CD4-positive, alpha-beta T cell treated with Interleukin-21 for 1 hour (primary cell): ENCODE measurements at places on chromosomes 5 and 9.
A peak's percentile ranks its signal among the peaks of the same experiment; 100 is the strongest.

DNA sequence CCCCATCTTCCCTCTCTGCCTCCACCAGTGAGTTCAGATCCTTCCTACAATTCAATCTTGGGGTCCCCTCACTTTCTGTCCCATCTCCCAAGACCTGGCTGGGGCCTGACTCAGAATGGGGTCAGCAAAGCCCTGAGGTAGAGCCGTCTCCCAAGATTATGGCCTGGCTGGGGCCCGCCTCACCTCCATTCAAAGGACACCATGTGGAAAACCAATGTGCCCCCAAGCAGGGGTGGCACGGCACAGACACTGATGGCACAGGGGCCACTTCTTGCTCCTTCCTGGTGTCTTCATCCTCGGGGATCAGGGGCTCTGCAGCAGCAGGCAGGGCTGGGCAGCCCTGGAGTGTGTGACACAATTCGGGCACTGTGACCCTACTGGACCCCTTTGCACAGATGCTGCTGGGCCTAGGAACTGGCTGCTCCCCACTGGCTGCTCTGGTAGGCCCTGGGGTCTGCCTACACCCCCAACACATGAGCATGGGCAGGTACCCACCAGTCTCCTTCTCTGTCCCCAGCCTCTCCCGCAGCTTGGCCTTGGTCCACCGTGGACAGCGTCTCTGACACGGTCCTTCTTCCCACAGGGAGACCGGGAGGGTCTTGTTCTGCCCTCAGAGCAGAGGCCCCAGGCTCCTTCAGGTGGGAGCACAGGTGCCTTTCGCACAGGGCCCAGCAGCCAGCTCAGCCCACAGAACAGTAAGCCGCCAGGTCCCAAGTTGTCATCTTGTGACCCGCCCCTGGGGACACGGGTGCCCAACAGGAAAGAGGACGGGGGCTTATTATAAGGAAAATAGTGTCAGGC lies 89.5 kb downstream of the ADAMTS2 start:
- no peak for DNase-seq

DNA sequence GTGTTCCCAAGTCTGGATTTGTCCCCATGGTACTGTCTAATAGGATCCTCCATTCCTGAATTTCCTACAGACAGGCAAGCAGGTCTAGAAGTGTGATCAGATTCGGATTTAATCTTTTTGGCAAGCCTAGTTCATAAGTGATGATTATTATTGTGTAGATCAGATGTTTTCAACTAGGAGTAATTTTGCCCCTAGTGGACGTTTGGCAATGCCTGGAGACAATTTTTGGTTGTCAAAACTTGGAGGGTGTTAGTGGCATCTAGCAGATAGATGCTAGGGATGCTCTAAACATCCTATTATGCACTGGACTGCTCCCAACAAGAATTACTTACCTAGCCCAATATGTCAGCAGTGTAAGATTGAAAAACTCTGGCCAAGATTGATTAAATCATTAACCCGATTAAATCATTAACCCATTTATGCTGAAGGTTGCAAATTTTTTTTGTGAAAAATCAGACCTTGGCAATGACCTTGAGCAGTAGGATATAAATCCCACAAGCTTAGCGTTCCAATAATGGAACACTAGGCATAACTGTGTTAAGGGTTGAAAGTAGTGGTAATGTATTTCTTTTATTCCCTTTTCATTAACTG lies 28.2 kb downstream of the TCERG1 start:
- no peak for DNase-seq

DNA sequence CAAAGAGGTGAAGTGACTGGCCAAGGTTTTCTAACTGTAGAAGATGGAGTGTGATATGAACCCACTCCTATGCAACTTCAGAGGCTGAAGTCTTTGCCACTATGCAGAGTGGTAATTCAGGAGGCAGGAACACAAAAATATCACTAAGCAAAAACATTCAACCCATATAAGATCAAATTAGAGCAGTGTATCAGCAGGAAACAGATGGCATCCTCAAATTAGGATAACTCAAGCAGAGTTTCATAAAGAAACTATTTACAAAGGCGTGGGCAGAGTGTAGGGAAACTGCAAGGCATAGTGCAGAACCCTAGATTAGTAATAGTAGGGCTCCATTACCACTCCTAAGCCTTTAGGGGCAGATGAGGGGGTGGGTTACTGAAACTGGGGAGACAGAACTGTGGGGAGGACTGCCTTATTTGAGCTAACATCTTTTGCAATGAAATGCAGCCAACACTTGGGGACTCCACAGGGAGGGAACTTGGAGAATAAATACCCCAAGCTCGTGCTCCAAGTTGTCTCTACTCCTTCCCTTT lies 72.2 kb downstream of the PTTG1 start:
- DNase-seq, result no peak

DNA sequence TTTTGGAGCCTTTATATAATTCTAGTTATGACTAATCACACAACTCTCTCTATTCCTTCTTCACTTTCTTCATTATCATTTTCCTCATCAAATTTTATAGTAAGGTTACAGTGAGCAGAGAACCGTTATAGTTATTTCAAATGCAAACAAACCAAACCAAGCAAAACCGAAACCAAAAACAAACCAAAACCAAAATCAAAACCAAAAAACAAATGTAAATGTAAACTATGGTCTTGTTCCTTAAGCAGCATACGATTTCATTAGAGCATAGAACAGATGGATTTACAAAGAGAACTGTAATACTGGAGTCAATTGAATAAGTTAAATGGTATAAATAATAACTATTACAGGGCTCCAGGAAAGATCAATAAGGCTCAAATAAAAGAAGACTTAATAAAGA lies 447.1 kb downstream of the LRRC70 start:
- no peak for DNase-seq

GRCh38 chr9:134648701-134649530 lies 7.3 kb downstream of the COL5A1 start:
- peak; percentile 5 for DNase-seq

GRCh38 chr5:123719004-123719403 lies 207.0 kb downstream of the CSNK1G3 start:
- no peak for DNase-seq

DNA sequence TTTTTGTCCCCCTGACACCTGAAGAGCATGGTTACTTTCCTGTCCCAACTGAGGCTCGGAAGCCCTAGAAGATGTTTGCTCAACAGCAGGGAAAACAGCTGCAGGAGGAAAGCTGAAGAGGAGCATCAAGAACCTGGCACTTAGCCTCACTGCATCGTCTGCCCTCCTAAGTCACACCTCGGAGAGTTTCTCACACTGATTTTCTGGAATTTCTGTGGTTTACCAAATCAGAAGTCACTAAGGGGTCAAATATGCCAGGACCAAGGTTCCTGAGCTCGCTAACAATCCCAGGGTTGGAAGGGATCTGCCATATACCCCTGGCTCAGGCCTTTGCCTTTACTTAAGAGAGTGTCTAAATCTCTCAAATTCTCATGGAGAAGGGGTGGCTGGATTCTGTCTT lies 5.3 kb downstream of the IL12B start:
- no peak for DNase-seq

GRCh38 chr5:169044962-169045361 lies 256.0 kb downstream of the SLIT3 start:
- DNase-seq, result no peak

- no peak for DNase-seq
Observed at GRCh38 chr9:21729648-21730047, 72.8 kb upstream of the MTAP start.

- DNase-seq, result no peak
Observed at GRCh38 chr9:103867886-103868285, 226.2 kb upstream of the SMC2 start.

DNA sequence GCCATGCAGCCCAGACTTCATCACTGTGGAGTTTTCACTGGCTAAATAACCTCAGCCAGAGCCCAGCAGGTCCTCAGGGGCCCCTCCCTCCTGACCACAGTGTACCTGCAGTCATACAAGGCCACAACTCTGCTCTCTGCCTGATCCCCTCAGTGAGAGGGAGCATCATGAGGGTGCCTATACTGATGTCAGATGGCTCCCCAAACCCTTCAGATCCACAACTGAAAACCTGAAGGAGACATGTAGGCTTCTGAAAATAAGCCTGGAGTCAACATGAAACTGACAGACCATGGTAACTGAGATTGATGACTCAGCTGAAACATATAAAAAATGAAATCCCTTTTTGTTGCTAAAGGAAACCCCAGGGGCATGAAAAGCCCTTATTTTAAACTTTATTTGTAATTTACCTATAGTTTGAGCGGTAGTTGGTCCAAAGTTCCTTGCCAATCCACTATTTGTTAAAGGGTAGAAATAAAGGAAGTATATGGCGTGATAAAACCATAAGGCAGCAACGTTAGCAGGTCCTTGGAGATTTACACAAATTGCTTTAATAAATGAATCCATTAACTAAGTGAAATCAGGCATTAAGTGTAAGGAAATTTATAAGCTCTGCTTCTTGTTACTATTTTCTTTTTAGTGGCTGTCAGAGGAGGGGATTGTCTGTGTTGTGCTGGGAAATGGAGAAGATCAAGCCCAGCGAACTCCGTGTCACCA lies 68.3 kb downstream of the FGF1 start:
- no peak for DNase-seq

GRCh38 chr9:121220996-121221663 lies 19.5 kb upstream of the RAB14 start:
- DNase-seq, result no peak

- DNase-seq, result no peak
Observed at GRCh38 chr9:131012396-131012917, 3.5 kb downstream of the LAMC3 start.

- DNase-seq, result no peak
Observed at GRCh38 chr5:78738693-78739300, 90.2 kb upstream of the LHFPL2 start.

GRCh38 chr5:54671111-54671531 lies 153.6 kb downstream of the SNX18 start:
- peak; percentile 3 for DNase-seq

- DNase-seq, result no peak
Observed at GRCh38 chr9:128687453-128687852, 1.6 kb upstream of the SET start.

DNA sequence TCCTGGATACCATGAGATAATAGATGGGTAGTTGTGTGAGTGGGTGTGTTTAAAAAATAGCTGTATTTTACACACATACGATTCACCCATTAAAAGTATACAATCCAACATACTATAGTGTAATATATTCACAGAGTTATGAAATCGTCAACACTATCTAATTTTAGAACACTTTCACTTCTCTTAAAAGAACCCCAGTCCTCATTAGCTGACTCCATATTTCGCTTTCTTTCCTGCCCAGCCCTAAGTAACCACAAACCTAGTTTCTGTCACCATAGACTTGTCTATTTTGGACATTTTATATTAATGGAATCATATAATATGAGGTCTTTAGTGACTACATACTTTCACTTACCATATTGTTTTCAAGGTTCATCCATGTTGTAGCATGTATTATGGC lies 63.8 kb upstream of the S1PR3 start:
- DNase-seq, result no peak

- no peak for DNase-seq
Observed at GRCh38 chr9:18188971-18189370, 285.0 kb upstream of the ADAMTSL1 start.

DNA sequence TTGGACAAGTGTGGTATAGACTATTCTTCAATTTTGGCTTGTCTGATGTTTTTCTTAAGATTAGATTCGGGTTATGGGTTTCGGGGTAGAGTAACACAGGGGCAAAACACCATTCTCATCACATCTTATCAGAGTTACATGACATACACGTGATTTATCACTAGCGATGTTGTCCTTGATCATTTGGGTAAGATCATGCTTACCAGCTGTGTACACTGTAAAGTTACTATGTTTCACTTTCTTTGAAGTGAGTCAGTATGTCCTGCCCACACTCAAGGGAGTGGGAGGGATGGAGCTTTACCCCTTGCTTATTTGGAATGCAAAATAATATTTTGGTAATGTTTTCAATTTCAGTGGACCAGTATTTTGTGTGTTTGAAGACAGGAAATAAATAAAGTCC lies 101.8 kb upstream of the TAF11L2 start:
- DNase-seq, result no peak

GRCh38 chr9:113479174-113479621 lies 15.7 kb downstream of the RGS3 start:
- peak; percentile 30 for DNase-seq

DNA sequence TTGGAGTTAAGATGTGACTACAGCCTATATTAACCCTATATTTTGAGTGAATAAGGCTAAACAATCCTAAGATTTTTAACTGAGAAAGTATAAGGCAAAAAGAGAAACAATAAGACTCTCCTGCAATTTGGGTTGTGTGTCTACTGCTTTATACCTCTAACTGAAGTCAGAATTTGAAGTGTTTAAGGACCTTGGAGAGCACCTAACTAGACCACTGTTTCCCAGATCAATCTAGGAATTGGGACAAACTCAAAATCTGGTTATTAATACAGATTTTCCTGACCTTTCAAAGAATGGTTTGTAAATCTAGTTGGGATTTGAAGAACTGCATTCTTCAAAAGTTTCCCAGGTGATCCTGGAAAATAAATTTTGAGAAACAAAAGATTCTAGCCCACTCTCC lies 42.1 kb downstream of the GABRA1 start:
- DNase-seq, result no peak

- no peak for DNase-seq
Observed at GRCh38 chr5:172751761-172752510, 19.1 kb downstream of the DUSP1 start.

DNA sequence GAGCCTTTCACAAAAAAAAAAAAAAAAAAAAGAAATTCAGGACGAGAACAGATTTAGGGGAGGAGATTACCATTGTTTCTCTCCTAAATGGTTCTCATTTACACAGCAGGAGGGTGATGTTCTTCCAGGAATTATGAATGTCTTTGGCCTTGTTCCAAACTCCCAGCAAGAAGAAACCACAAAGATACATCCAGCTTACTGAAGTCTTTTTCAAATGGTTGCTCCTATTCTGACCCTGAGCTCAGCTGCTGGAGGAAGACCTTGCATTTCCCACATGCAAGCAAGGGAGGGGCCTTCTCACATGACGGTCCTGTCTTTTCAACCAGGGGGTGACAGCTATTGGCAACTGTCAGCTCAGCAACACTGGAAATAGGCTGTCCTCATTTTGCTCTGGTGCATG lies 203.0 kb upstream of the VLDLR start:
- no peak for DNase-seq

DNA sequence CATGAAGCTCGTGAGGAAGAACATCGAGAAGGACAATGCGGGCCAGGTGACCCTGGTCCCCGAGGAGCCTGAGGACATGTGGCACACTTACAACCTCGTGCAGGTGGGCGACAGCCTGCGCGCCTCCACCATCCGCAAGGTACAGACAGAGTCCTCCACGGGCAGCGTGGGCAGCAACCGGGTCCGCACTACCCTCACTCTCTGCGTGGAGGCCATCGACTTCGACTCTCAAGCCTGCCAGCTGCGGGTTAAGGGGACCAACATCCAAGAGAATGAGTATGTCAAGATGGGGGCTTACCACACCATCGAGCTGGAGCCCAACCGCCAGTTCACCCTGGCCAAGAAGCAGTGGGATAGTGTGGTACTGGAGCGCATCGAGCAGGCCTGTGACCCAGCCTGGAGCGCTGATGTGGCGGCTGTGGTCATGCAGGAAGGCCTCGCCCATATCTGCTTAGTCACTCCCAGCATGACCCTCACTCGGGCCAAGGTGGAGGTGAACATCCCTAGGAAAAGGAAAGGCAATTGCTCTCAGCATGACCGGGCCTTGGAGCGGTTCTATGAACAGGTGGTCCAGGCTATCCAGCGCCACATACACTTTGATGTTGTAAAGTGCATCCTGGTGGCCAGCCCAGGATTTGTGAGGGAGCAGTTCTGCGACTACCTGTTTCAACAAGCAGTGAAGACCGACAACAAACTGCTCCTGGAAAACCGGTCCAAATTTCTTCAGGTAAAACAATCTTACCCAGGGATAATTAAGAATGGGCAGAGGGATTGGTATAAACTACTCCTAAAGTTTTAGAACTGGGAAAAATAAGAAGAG lies 12.9 kb downstream of the ITGA1 start:
- DNase-seq, result peak; percentile 56

- no peak for DNase-seq
Observed at GRCh38 chr9:121380846-121381245, 10.8 kb upstream of the STOM start.
